Tibial nerve (tissue), 4 donors: ENCODE measurements at places on chromosomes 5 and 9.

GRCh38 chr5:87076931-87077330, 190.8 kb upstream of the RASA1 start:
- DNase-seq, result no peak

GRCh38 chr9:129408535-129409215, 212.2 kb downstream of the C9orf50 start:
- no peak for DNase-seq

DNA sequence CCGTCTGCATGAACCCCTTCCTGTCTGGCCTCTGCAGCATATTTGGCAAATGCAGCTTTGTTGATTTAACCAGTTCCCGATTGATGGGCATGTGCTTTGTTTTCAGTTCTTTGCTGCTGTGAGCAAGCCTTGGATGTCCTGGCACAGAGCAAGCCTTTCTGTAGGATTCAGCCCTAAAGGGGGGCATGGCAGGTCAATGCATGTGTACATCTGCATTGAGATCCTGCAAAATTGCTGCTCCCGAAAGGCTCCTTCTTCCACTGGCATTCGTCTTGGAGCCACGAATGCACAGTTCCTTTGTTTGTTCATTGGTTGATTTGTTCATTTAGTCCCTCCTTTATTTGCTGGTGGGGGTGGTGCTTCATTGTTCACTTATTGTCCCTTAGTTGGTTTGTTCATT, 34.8 kb downstream of the COL5A1 start:
- DNase-seq, result no peak

DNA sequence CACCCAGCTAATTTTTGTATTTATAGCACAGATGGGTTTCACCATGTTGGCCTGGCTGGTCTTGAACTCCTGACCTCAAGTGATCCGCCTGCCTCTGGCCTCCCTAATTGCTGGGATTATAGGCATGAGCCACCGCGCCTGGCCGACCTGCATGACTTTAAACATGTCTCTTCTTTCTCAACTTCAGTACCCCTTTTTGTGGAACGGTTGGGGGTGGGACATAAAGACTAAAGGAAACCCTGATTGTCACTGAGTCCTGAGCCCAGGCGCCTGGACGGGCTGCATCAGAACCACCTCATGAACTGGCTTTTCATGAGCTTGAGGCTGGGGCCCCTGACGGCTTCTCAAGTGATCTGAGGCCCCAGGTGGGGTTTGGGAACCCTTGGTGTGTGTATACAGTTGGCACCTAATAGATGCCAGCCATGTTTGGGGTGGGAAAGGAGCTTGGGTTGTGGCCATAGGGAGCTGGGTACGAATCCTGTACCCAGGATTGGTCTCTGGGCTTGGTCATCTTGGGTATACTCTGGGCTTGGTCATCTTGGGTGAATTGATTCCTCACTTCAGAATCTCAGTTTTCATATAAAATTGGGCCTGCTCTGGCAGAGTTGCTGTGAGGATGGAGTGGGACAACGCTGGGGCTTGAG, 2.2 kb downstream of the GRK6 start:
- DNase-seq, result no peak

DNA sequence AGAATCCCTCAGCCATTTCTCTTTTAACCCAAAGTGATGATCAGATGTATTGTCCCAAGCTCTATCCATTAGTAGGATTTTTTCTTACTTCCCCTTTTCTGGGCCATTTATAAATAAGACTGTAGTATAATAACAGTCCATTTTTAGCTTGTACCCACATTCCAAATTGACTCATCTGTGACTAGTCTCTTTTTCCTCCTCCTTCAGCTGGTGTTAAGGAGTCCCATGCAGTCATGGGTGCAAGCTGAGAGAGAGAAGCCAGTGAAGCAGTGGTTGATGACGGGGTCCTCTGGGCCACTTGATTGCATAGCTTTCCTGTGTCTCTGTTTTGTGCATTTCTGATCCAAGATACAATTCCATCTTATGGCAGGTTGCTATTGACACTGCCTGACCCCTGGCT, 476.0 kb upstream of the CD180 start:
- DNase-seq, result no peak

DNA sequence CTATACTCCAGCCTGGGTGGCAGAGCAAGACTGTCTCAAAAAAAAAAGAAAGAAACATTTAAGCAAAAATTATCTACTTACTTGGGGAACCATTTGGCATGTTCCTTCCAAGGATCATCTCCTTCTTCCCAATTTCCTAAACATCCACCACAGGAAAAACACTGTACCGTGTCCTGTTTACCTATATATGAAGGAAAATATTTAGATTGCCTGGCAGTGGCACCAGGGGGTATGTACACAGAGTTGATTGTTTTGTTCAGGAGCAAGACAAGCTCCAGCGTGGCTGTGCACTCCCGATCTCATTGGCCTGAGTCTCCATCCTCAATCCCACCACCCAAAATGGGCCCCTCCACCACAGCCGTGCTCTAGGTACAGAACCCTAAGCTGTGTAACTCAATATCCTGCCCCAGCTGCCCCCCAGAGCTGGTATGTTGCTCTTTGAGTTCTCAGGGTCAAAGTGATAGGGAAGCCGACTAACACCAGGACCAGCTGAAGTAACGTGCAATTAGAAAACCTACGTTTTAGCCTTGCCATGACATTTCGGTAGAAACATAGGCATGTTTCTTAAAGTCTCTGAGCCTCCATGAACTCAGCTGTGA, 13.8 kb downstream of the NAIP start:
- no peak for DNase-seq
